SJCRH30 (cell line): ENCODE measurements at places on chromosomes 7 and 10.

- H3K4me3 ChIP-seq, result peak overlapping the region; percentile 77
- H3K27ac ChIP-seq, result peak overlapping the region; percentile 97
- DNase-seq, result peak; percentile 13
- peaks cover 17% of the 10 kb centered on the region for H3K36me3 ChIP-seq
Measured at GRCh38 chr10:63266391-63267316, 133.5 kb downstream of the NRBF2 start.

GRCh38 chr10:96996275-96996965 lies 164.3 kb downstream of the LCOR start:
- no peak overlapping the region for H3K27ac ChIP-seq
- H3K4me3 ChIP-seq, result no peak overlapping the region
- no peak for DNase-seq
- no peaks in the 10 kb centered on the region for H3K4me1 ChIP-seq

- no peak overlapping the region for H3K27ac ChIP-seq
- no peaks in the 10 kb centered on the region for H3K27me3 ChIP-seq
- no peaks in the 10 kb centered on the region for H3K36me3 ChIP-seq
- DNase-seq, result no peak
Measured at GRCh38 chr7:106915407-106915806, 50.3 kb downstream of the PIK3CG start.

DNA sequence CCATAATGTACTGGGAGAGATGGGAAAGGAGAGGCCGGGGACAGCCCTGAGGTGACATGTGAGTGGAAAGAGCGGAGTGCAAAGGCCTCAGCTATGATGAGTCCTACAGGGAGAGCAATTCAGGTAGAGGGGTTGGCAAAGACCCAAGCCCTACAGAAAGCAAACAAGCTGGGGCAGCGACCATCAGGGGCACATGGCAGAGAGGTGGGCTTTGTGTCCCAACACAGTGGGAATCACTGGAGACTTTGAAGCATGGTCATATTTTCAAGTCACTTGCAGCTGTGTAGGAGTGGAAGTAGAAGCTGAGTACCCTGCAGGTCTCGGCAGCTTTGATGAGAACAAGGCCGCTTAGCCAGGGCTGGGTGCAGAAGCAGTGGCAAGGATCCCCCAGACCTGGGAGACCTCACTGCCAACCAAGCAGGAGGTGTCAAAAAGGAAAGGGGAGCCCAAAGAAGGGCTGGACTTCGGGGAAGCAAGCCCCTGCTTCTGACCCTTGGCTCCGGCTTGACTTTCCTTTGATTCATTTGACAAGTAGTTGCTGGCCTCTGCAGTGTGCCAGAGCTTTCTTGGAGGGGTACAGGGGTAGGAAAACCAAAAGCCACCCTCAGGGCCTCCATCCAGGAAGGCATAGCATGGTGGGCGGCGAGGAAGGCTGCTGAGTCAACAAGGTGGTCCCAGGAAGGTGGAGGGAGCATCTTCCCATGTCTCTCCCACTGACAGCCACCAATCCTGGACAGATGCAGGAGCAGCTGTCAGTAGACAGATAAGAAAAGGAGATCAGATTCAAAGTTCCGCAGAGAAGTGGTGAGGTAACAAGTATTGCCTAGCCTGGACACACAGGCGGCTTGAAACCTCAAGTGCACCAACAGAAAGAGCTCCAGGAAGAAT lies 1.9 kb upstream of the PGAM2 start:
- DNase-seq, result peak; percentile 40
- H3K27ac ChIP-seq, result no peak overlapping the region
- no peaks in the 10 kb centered on the region for H3K27me3 ChIP-seq
- no peak overlapping the region for H3K4me3 ChIP-seq
- peaks cover 9% of the 10 kb centered on the region for H3K4me1 ChIP-seq

DNA sequence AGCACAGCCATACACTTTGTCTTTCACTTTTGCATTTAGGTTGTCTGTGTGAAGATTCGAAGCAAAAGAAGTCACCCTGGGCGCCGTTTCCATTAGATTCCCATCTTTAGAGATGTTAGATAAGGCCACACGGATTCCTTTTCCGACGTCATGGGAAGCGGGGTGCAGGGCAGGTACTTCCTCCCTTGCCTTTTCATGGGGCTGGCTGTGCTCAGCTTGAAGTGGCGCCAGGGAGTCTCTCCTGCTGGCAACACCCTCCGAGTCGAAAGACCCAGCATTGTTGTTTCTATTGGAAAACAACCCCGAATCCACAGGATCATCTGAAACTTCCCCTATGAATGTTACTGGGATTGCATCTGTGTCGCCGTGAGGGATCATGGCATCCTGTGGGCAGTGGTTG lies 246.4 kb upstream of the GRB10 start:
- H3K27ac ChIP-seq, result no peak overlapping the region
- no peaks in the 10 kb centered on the region; the same call in 1 of the 2 replicates for H3K27me3 ChIP-seq
- H3K4me1 ChIP-seq, result no peaks in the 10 kb centered on the region
- no peak overlapping the region for H3K4me3 ChIP-seq

GRCh38 chr7:30113144-30113543 lies 21.6 kb upstream of the MTURN start:
- no peak overlapping the region for H3K4me3 ChIP-seq
- H3K27me3 ChIP-seq, result no peaks in the 10 kb centered on the region
- no peaks in the 10 kb centered on the region for H3K36me3 ChIP-seq
- H3K27ac ChIP-seq, result no peak overlapping the region

GRCh38 chr10:99266383-99266782 lies 30.7 kb upstream of the HPSE2 start:
- H3K36me3 ChIP-seq, result no peaks in the 10 kb centered on the region
- DNase-seq, result peak; percentile 53
- no peaks in the 10 kb centered on the region for H3K4me1 ChIP-seq
- H3K27ac ChIP-seq, result no peak overlapping the region
